ENCODE measurements at places on chromosomes 12 and 14.
A peak's percentile ranks its signal among the peaks of the same experiment; 100 is the strongest.

- no peak for DNase-seq
Observed at GRCh38 chr12:18658179-18658578, 79.6 kb downstream of the PLCZ1 start.

- no peak for DNase-seq
Observed at GRCh38 chr14:32083315-32083624, 6.2 kb downstream of the ARHGAP5 start.

- no peak for DNase-seq
Observed at GRCh38 chr12:613996-614395, 49.2 kb downstream of the NINJ2 start.

DNA sequence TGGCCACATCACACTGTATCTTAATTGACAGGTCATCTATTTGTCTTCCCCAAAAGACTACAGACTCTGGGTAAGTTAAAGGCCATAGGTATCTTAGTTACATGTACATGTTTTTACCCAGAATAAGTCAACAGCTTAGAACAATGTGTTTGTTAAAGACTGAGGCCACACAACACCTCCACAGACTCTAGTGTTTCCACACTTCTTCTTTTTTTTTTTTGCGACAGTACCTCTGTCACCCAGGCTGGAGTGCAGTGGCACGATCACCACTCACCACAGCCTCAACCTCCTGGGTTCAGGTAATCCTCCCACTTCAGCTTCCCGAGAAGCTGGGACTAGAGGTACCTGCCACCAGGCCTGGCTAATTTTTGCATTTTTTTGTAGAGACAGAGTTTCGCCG is 1.3 kb downstream of the GPN3 start:
- DNase-seq = no peak

- DNase-seq = no peak
Observed at GRCh38 chr12:55057481-55057880, 37.7 kb downstream of the NEUROD4 start.

DNA sequence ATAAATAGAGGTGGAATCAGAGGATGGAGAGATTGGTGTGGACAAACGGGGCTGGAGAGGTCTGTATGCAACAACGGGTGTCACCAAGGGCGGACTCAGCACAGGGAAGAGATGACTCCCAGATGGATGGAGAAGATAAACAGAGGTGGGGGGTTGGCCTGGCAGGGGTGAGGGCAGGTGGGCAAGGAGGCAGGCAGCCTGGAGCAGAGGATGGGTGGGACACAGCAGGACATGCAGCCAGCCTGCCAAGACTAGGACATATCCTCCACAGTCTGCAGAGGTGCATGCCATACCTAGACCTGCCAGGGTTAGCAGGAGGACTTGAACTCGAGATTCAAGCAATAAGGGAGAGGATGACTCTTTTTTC is 56.2 kb downstream of the TTC7B start:
- no peak for DNase-seq

DNA sequence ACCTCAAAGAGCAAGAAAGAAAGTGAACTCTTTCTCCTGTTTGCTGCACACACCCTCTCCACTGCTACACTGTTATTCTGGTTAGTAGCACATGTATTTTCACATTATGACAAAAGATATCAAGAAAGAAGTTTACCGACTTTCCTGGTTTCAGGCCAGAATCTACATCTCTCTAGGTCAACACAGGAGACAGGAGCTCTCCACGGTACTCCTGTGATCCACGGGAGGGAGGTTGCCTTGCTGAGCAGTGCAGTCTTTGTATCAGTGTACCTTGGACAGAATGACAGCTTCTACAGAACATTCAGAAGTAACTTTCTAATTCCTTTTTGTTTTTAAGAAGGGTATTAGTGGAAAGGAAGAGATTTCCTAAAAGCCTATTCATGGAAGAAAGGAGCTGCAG is 805.6 kb downstream of the NRXN3 start:
- no peak for DNase-seq

GRCh38 chr12:43655586-43655985 is 103.0 kb downstream of the PUS7L start:
- DNase-seq = no peak

GRCh38 chr12:57940052-57940914 is 1.1 kb upstream of the ATP23 start:
- no peak for DNase-seq

DNA sequence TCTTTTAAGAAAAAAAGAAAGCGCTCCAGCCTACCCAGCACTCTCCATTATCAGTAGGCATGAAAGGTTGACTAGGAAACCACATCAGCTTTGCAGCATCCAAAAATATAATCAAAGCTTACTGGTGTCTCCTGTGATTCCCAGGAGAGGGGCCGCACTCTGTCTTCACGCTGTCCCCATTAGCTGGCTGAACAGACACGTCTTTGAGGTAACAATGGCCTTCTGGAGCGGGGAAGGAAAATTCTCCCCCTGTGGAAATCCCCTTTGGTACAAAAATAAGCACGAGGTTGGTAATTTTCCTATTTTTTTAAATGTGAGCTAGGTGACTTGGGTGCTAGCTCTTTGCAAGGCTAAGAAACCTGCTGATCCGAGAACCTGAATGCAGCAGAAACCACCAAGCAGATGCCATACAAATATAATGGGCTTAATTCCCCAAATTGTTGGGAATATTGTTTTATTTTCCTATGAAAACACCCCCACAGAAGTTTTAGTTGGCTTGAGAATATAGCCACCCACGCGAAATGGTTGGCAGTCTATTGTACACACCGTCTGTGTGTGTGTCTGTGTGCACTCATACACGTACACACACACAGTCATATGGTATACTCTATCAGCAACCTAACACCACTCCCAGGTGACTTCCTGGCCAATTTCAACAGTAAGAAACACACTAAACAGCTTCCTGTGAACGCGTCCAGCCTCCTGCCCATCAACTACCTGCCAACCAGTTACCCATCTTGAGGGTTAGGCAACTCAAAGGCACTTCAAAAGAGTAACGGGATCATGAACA is 71.2 kb downstream of the KSR2 start:
- no peak for DNase-seq

GRCh38 chr12:131536337-131536736 is 174.6 kb upstream of the SFSWAP start:
- DNase-seq = no peak

GRCh38 chr14:90894241-90894640 is 78.0 kb upstream of the TTC7B start:
- DNase-seq = no peak

GRCh38 chr12:120981407-120981941 is 3.1 kb downstream of the HNF1A start:
- no peak for DNase-seq

DNA sequence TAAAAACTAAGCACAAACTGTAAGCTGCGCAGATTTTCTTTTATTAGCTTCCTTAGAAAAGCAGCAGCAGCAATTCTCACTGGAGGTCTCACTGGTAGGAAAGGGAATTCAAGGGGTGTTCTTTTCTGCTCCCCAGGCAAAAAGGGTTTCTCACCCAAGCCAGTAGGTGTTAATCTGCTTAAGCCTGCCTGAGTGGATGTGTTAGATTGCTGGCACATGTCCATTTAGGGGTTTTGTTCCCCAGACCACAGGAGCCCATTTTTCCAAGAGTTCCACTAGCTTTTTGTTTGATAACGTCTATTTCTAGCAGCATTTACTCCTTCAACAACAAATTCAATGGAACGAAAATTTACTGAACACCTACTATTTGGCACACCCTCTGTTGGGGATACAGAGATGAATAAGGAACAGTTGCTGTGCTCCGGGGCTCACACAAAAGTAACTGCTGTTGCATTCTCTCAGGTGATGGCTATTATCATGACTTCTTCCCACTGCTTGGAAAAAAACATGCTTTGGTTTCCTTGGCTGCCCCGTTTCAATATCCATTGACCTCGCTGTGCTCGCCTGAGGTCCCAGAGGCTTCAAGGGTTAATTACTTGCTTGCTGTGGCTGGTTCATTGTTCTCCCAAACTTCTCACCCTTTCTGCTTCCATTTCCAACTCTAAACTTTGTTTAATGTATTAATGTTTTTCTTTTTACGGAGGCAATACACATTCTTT is 31.1 kb upstream of the RIC8B start:
- DNase-seq = no peak

- no peak for DNase-seq
Observed at GRCh38 chr14:33370426-33370825, 431.7 kb downstream of the NPAS3 start.

GRCh38 chr12:43444940-43445564 is 107.0 kb downstream of the ADAMTS20 start:
- peak; percentile 37 for DNase-seq

- DNase-seq = no peak
Observed at GRCh38 chr12:93100610-93101009, 171.5 kb upstream of the EEA1 start.

DNA sequence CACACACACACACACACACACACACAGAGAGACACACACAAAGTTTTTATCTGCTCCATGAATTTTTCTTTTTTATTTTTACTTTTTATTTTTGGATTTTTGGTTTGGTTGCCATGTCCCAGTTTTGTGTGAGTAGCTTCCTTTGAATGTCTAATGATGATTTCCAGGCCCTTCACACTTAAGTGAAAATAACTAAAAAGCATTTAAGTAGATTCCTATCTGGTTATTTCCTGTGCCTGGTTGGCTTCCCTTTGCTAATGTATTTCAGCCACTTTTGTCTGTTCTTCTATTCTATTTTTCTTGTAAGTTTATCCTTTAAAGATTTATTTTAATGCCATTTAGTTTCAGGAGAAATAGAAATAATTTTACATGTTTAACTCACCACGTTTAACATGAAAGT is 755.4 kb downstream of the SLC6A15 start:
- DNase-seq = no peak

DNA sequence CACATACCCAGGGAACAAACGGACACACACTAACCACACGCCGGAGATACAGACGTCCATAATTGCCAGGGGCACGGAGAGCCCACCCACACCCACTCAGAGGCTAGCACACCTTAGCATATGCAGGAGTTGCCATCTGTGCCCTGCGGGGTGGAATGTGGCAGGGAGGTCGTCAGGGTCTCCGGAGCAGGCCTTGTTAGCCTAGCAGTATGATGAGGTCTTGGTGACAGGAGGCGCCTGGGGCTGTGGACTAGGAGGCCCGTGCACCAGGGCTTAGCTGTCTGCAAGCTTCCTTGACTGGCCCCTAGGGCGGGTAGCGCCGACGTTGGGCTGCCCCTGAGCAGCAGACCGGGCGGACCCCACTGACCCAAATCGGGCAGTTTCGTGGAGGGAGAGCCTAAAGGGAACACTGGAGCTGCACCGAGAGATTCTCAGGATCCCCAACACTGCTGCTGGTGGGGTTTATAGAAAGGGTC is 10.0 kb downstream of the STAC3 start:
- DNase-seq = no peak

DNA sequence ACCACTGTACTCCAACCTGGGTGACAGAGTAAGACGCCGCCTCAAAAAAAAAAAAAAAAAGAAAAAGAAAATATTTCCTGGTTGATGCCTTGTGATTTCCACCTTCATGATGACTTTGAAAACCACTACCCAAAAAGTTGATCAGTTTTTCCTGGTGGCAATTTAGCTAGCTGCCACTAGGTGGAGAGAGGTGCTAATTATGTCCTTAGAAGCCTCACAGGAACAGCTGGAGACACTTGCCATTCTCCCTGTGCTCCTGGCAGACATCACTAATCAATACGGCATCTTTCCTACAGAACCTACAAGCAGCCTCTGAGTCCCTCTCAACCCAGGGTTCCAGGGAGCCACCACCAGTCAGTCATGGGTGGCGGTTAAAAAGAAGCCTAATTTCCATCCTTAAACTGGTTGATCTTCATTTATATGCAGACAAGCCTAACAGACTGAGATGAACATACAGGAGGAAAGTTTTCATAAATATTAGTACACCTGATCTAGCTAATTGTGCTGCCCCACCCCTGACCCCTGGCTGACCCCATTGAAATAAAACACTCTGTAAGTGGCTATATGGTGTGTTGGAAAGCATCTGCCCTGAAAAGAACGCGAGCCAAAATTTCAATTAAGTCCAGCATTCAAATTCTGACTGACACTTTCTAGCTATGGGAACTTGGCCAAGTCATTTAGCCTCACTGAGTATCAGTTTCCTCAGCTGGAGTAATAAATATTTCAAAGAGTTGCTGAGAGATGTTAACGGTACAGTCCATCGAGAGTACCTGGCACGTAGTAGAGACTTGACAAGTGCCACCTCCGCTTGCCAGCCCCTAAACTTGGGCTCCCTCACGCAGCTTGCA is 6.2 kb upstream of the OAS1 start:
- DNase-seq = peak; percentile 31

DNA sequence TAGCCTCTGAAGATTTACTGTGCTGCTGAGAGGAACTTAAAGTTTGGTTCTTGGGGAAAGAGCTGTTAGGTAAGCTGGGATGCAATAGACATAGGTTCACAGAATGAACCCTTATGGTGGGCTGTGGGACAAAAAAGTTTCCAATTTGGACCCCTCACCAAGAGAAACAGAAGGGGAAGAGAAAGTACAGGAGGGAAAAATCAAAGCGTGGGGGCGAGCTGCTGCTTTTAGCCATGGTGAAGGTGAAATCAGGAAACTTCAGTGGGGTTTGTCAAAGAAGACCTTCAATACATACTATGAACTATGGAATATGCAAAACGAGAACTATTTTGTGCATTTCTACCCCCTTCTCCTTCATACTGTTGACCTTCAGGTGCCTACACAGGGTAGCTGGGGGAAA is 10.6 kb upstream of the NINJ2 start:
- DNase-seq = no peak

- no peak for DNase-seq
Observed at GRCh38 chr12:33041562-33041961, 145.0 kb upstream of the PKP2 start.

GRCh38 chr12:112905451-112906089 is 1.2 kb upstream of the OAS1 start:
- no peak for DNase-seq

DNA sequence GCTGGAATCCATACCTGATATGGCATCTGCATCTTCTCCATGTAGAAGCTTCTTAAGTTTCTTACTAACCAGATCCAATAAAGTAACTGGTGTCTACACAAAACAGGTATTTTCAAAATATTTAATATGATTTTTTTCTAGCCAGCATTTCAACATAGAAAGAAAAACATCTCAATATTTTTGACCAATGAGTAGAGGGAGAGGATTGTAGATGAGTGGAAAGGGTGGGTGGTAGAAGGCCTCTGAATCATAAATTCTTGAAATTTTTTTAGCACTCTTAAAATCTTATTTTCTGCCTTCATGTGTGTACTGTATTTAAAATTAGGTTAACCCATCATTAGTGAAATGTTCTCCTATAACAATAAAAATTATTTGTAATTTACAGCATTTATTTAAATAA is 18.0 kb downstream of the DEPDC4 start:
- DNase-seq = no peak

- DNase-seq = no peak
Observed at GRCh38 chr12:116332705-116333380, 55.4 kb upstream of the MED13L start.

Data from NCI-H2081 treated with DMSO at 0.1 percent for 48 hours (cell line).